ENCODE measurements at places on chromosomes 12 and 14.

- no peak for DNase-seq
These were observed 2.2 kb downstream of the FRMD6 start for GRCh38 chr14:51653775-51654532.

DNA sequence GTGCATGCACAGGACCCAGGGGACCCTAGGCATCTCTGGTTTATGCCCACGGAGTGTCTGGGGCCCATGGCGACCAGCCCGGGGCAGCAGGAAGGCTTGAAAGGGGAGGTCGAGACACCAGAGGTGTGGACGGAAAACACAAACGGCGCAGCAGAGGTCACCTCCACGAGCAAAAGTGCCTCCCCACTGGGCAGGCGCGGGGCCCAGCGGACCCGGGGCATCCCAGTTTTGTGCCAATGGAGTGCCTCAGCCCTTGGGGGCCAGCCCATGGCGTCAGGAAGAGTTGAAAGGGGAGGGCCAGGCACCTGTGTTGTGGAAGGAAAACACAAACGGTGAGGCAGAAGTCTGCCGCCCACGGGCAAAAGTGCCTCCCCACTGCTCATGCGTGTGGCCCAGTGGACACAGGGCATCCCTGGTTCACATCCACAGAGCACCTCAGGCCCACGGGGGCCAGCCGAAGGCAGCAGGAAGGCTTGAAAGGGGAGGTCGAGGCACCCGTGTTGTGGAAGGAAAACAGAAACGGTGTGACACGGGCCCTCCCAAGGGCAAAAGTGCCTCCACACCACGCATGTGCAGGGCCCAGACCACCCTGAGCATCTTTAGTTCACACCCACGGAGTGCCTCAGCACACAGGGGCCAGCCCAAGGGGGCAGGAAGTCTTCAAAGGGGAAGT lies 378.8 kb downstream of the ALG10 start:
- no peak for DNase-seq

DNA sequence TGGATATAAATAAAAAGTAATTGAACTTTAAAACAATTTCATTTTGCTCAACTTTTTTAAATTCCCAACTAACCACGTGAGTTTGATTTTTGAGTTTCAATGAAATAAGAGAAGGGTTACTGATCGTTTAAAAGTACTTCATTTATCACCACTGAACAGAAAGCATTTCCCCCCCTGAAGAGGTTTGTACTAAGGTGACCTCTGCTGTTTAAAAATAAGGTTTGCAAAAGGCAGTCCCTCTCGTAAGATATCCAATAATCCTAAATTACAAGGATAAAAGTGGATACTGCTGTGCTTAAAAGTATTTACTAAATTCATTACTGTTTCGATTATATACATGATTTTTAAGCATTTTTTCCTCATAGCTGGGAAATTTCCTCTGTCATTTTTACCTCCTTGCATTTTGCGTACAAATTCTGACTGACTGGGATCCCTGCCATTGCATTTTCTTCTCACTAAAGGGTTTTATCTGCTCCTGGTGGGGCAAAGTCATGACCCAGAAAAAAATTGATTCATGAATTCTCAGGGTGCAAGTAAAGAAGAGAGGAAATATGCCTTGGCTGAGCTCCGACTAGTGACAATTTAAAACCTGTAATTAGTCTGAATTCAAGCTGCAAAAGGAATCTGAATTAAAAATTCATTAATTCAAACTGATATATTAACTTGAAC lies 463.8 kb downstream of the PRKD1 start:
- no peak for DNase-seq

- DNase-seq: no peak
These were observed 158.2 kb downstream of the CAND1 start for GRCh38 chr12:67427336-67427735.

- DNase-seq: no peak
These were observed 91.9 kb downstream of the TMEM30B start for GRCh38 chr14:61188978-61189808.

GRCh38 chr14:103401223-103402214 lies 16.3 kb downstream of the MARK3 start:
- DNase-seq: no peak

DNA sequence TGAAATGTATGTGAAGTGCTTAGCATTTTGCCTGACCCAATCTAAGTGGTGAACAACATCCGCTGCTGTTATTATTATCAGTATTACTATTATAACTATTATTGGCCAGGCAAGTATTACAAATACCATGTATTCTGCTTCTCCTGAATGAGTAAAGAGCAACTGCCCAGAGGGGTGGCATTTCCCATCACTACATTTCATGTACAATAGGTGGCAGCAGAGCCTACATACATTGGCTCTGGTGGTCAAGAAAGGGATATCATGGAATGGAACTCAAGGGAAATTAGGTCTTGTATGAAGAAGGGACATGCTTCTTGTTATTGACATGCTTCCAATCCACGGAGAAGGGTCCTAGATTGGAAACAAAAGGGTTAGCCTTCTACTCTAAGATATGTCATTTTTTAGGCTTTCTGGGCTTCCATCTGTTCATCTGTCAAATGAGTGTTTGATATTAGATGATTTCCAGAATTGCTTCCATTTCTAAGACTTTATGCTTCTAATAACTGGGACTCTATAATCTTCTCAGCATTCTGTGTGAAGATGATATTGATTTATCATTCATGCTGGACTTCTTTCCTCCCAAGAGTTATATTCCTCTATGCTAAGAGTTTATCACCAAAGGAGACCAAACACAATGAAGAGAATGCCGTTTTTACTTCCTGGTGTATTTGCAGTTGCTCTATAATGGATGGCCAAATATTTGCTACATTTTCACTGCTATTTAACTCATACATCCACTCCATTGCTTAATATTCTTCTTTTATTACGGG lies 239.1 kb downstream of the SSPN start:
- DNase-seq: peak; percentile 26

DNA sequence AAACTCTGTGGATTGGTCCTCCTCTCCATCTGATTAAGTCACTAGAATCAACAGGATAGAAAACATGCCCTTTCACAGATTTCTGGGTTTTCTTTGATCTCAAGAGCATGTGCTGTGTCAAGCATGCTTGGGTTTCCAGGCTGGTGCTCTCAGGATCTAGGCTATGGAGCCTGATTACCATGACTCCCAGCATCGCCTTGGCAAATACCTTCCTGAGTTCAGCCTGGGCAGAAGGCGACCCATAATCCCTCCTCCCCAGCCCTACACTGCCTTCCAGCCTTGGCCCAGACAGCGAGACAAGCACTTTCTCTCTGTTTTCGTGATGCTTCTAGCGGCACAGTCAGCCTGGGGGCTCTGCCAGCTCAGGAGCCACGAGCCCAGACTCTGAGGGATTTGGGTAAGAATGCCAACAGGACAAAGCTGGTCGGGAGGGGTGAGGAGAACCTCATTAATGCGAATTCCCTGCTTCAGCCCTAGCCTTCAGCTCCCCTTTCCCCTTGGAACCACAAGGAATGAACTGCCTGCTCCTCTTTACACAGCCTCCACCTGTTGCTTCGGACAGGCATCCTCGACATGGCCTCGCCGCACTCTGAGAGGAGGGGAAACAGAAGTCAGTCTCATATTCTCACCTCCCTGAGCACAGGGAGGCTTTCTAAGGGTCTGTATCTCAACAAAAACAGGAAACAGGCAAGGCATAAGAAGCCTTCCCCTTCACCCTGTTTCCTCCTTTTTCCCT lies 227.1 kb downstream of the MSRB3 start:
- no peak for DNase-seq

DNA sequence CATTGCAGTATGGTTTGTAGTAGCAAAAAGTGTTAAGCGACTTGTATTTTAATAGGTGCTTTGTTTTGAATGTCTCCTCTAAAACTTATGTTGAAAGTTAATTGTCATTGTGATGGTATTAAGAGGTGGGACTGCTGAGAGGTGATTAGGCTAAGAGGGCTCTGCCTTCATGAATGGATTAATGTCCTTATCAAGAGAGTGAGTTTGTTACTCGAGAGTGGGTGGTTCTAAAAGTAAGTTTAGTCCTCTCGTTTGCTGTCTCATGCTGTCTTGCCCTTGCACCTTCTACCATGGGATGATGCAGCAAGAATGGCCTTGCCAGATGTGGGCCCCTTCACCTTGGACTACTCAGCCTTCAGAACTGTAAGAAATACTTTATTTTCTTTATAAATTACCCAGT lies 17.4 kb downstream of the ZDHHC17 start:
- no peak for DNase-seq

- DNase-seq: no peak
These were observed 159.6 kb upstream of the PZP start for GRCh38 chr12:9367828-9368227.

DNA sequence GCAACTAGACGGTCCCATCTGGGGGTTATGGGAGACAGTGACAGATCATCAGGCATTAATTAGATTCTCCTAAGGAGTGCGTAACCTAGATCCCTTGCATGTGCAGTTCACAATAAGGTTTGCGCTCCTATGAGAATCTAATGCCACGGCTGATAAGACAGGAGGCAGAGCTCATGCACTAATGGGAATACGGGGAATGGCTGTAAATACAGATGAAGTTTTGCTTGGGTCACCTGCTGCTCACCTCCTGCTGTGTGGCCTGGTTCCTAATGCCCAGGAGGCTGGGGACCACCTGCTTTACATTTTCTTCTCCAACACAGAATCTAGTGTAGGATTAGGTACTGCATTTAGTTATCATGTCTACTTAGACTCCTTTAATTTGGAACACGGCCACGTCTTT lies 49.7 kb upstream of the SAV1 start:
- no peak for DNase-seq

- no peak for DNase-seq
These were observed 5.9 kb upstream of the CCDC197 start for GRCh38 chr14:93991212-93991611.

- peak; percentile 14 for DNase-seq
These were observed 11.6 kb downstream of the TEDC1 start for GRCh38 chr14:105502446-105503295.

DNA sequence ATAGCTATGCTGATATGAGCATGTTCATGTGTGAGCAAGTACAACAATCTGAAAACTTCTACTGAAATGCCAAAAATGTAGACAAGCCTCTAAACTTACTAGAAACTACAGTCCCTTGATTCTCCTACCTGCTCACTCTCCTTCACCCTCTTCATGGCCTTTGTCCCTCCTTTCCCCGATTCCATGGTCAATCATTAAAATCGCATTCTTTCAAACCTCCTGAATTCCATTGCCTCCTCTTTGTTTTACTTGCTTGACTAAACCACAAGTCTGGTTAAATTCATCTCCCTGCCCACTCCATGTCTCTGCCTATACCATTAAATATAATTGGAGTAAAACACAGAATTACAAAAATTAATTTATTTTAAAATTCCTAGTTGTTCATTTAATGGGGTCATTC lies 33.0 kb upstream of the SSTR1 start:
- DNase-seq: no peak

DNA sequence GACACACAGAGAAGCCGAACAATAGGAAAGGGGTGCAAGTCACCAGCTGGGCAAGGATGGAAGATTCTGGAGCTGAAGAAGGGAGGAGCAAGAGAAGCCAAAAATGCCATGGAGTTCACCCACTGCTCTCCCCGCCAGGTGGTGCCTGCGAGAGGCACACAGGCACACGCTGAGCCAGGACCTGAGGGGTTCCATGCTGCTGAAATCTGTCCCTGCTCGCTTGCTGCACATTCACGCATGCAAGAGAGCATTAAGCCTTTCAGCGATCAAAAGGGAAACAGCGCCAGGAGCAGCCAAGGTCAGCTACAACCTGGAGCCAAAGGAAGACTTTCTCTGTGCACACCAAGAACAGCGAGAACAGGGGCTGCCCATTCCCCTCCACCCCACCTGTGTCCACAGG lies 104.1 kb downstream of the ANO2 start:
- no peak for DNase-seq

DNA sequence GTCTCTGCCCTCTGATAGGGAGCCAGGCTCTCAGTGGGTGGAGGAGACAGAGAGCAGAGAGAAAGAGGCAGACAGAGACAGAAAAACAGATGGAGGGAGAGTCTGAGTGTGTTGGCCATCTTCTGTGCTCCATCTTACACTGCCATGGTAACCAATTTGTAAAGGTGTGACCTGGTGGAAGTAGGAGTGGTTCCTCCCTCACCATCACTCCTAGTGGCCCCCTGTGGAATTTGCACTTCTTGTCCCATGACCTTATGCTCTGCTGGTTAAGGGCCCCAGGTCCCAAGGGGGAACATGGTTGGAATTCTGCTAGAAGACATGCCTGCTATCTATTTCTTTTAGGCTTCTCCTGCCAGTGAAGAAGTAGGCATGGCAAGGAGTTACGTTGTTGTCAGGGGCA lies 376.7 kb upstream of the CCDC196 start:
- DNase-seq: no peak

DNA sequence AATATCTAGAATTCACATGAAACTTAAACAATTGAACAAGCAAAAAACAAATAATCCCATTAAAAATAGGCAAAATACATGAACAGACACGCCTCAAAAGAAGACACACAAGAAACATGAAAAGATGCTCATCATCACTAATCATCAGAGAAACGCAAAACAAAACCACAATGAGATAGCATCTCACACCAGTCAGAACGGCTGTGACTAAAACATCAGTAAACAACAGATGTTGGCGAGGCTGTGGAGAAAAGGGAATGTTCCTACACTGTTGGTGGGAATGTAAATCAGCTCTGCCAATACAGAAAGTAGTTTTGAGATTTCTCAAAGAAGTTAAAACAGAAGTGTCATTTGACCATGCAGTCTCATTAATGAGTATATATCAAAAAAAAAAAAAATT lies 121.3 kb downstream of the PTPRO start:
- no peak for DNase-seq

- no peak for DNase-seq
These were observed 7.6 kb downstream of the GCH1 start for GRCh38 chr14:54894995-54895394.

DNA sequence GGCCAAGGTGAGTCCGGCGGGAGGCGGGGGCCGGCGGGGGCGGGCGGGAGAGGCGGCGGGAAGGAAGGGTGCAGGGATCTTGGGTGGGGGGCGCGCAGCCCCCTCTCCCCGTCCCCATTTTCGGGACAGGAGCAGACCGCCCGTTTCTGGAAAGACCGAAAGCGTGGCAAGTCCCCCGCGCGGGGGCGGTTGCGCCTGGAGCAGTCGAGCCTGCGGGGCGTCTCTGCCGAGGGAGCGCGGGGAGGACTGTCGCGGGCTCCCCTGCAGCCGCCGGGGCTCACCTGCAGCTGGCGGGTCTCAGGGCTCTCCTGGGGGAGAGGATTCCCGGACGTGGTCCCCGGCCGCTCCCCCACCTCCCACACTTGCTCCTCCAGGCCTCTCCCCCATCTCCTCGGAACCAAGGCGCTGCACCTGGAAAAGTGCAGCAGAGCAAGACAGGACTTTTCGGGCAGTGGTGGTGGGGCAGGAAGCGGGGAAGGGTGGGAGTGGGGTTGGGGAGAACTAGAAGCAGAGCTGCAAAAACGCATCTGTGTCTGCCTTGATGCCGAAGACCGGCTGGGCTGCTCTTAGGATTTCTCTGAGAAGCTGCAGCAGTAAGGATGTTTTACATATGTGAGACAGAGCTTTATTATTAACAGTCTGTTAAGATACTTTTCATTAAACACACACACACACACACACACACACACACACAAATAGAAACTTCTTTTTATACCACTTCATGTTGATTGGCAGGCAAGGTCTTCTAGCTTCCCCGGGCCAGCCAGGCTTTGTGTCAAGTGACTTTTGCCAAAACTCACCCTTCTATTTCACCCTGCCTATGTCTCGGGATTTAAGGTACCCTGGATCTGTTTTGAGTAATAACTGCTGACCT lies 677 bp downstream of the C12orf75 start:
- DNase-seq: peak; percentile 24

Data from dorsolateral prefrontal cortex (tissue), 122 donors.